Stimulated activated CD8-positive, alpha-beta memory T cell treated with anti-CD3 and anti-CD28 coated beads, Interleukin-7, amount 100 ng/mL, for 48 hours (primary cell): ENCODE measurements at places on chromosomes 2 and 18.

DNA sequence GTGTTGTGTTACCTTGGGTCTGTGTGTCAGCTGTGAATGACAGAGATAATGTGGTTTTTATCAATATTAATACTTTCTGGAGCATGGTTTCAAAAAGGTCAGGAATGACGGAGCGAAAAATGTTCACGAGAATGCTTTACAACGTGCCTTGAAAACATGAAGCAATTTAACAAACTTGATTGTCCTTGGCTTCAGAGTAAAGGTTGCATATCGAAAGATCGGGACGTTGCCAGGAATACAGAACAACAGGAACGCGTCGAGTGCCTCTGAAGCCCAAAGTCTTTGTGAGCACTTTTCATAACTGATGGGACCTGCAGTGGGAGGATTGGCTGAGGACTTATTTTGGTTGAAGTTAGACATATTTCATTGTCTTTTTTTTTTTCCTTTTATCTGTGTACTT, 206.1 kb downstream of the ZNF407 start:
- DNase-seq = no peak

- no peak for DNase-seq
These were observed 277.5 kb upstream of the KLHL29 start for GRCh38 chr2:23107327-23107941.

DNA sequence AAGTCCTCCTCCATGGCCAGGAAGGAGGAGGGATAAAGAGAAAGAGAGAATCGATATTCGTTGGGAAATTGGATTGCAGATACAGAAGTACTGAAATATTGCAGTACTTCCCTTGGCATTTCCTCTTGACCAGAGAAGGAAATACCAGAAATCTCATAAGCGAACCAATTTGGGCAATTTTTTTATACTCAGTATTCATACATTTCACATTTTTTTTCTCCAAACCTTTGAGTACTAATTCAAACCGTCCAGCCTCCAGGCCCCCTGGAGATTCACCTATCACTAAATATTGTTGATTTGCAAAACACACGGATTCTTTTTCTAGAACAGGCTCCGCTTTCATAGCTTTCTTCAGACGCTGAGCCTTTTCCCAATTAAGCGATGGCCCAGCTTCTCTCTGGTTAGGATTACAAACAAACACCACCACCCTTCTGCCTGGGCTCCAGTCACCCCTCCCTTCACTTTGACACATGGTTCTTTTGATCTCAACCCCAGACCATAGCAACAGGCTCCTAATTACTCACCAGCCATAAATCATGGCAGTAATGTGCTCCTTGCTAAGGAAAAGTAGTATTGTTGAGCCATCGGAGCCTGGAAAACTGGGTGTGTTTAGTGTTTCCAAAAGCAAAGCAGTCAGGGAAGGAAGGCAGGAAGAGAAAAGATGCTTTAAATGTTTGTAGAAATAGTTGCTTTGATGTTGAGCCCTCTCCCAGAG, 138.4 kb upstream of the CCDC68 start:
- no peak for DNase-seq

GRCh38 chr2:189254268-189254883, 74.8 kb upstream of the COL5A2 start:
- no peak for DNase-seq

GRCh38 chr2:141455211-141455826, 675.5 kb downstream of the LRP1B start:
- DNase-seq = no peak

GRCh38 chr2:175282300-175282699, 100.8 kb upstream of the ATP5MC3 start:
- DNase-seq = no peak

DNA sequence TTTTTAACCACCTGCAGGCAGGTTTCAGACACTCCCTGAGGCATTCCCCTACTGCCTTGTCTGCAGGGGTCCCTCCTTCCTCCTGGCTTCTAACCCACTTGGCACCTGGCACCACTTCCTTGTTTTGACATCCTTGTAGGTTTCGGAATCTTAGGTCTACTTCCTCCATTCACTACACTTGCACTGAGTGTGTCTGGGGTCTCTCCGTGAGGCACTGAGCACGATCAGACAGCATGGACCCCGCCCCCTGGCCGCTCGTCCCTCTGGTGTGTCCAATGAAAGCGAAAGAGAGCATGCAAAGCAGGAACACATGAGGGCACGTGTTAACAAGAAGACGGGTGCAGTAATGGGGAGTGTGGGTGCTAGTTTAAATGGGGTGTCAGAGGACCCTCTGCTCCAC, 63.8 kb downstream of the HAUS1 start:
- DNase-seq = no peak

- DNase-seq = no peak
These were observed 273.9 kb downstream of the PHLPP1 start for GRCh38 chr18:62989195-62989594.

GRCh38 chr2:26279886-26280285, 35.1 kb downstream of the HADHB start:
- no peak for DNase-seq
